ENCODE measurements at places on chromosomes 3 and 15.

GRCh38 chr3:189132231-189132671, 39.5 kb upstream of the TPRG1 start:
- DNase-seq = peak; percentile 84

- DNase-seq = no peak
Measured at GRCh38 chr3:169354774-169355501, 308.6 kb downstream of the MECOM start.

DNA sequence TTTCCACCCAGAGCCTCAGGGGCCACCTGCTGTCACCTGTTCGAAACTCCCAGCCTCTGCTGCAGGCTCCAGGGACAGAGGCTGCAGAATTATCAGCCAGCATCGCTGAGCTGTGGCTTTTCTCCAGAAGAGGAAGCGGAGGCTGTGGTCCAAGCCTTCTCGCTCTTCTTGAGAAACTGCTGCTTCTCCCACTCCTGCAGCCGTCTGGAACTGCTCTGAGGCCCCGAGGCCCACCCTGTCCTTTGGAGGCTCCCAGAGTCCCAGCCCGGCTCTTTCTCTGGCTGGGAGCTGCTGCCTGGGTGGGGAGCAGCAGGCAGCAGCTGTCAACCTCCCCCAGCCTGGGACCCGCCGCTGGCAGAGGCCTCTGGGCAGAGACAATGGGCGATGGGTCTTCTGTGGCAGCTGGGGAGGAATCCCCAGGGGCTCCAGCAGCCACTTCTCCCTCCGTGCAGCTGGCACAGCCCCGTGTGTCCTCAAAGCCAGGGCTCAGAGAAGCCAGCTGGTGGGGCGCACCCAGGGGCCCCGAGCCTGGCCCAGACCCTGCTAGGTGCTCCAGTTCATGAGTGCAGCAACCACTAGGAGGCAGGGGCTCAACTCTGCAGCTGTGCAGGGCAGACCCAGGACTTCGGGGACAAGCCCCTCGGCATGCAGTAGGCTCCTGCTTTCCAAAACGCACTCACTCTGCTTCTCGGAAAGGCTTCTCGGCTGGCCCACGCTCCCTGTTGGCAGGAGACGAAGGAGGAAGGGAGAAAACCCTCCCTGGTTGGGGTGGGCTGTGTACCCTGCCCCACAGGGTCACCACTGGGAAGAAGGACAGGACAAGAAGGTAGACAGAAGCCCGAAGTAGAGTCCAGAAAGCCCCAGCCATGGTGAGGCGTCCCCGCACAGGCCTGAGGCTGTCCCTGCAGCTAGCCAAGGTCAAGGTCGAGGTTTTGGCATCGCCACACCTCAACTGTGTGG, 49.9 kb upstream of the FURIN start:
- no peak for DNase-seq

GRCh38 chr15:101501703-101502373, 12.3 kb upstream of the PCSK6 start:
- DNase-seq = peak; percentile 36

DNA sequence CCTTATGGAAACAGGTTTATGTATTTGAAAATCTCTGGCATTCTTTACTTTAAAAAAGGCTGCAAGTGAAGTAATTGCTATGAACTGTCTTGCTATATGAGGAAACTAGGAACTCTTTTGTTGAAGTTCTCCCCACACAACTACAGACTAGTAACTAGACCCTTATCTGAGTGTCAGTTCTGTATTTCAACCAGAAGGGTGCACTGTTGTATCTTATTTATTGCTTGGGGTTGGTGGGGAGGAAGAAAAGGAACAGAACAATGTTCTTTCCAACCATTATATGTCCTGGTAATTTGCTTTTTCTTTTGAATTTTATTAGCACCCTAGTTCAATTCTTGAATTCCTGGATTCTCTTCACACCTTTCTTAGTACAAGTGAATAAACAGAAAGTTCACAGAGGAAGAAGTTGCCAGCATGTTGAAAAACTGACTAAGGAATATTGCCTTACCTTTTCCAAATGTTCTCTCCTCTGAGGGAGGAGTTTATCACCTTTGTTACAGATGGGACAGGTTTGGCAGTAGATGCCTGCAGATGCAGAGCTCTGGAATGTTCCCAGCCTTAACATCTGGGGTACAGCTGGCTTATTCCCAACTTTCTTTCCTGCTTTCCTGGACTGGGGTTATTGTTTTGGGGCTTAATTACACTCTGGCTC, 162.4 kb upstream of the CFAP20DC start:
- peak; percentile 61 for DNase-seq

DNA sequence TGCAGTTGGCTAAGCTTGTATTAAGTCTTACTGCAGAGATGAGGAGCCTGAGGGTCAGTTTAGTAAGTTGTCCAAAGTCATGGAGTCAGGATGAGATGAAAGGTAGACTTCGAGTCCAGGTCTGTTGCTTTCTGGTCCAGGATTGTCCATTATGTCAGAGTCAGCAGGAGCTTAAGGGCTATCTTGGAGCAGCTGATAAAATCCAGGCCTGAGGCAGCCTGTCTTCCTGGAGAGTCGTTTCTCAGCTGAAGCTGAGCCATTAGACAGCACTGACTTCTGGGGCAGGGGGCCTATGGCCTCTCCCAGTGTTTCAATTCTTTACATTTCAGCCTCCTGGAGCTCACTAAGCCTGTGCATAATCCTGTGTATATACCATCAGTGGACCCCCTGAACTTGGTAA, 219.5 kb upstream of the GAP43 start:
- DNase-seq = no peak

GRCh38 chr3:150899141-150899540, 6.1 kb downstream of the MINDY4B start:
- DNase-seq = no peak

DNA sequence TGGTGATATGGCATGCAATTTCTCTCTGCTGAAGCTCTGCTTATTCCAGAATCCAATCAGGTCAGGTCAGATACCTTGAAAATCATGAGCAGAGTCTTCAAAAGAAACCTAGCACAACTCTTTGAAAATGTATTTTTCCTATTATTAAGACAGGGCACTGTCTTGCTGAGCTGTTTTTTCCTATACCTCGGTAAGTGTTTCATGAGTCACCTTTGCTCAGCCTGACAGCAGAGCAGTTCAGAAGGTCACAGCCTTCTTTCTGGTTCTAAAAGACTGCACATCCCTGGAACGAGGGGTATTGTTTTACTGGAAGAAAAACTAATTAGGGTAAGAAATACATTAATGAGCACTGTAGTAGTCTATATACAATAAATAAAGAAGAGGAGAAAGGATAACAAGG, 422.0 kb downstream of the SOX2 start:
- DNase-seq = no peak

- DNase-seq = no peak
Measured at GRCh38 chr3:76470285-76470684, 569.6 kb upstream of the ROBO2 start.

DNA sequence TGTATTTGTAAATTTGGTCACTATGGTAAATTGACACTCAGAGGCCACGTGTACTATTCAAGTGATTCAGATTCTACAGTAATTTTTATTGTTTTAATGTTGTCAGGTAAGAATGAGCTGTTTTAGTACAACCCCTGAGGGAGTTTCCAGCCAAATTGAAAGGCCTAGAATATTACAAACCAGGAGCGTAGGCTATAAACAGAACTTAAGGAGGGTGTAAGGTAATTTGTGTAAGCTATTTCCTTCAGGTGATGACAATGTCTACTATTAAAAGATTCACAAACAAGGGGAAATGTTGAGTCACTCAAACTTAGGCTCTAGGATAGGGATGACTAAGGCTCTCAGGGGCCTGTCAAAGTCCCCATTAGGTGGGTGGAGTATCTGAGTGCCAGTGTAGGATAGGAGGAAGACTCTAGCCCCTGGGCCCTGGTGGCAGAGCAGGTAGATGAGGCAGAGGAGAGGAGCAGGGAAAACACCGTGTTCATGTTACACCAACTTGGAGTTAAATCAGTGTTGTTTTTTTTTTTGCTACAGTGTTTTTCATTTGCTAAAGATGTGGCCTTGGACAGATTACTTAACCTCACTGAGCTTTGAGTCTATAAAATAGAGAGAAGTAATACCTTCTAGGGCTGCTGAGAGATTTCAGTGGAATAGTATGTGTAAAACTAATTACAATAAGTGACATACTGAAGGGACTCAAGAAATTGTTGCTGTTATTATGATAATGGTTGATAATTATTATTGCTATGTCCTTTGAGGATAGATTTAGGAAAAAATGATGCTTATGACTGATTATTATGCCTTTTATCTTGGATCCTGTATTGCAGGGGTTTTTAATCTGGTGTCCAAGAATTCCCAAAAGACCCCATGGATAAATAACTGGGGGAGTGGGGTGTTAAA, 10.3 kb downstream of the TM4SF1 start:
- DNase-seq = peak; percentile 62

- DNase-seq = peak; percentile 69
Measured at GRCh38 chr3:46695177-46695961, 1.9 kb upstream of the ALS2CL start.

GRCh38 chr15:64058279-64058678, 12.0 kb upstream of the DAPK2 start:
- no peak for DNase-seq

DNA sequence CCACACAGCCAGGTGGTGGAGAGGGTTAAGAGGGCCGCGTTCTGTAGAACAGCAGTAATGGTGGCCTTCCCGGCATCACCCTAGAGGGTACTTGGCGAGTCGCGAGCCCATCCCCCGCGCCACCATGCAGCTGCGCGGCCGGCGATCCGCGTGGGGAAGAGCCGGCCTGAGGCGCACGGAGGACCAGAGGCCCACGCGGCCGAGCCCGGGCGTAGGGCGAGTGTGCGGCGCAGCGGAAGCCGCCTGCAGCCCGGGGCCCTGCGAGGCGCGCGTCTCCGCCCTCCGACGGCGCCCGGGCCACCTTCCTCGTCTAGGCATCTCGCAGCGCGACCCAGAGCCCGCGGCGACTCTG, 423 bp downstream of the TKT start:
- DNase-seq = peak; percentile 21

DNA sequence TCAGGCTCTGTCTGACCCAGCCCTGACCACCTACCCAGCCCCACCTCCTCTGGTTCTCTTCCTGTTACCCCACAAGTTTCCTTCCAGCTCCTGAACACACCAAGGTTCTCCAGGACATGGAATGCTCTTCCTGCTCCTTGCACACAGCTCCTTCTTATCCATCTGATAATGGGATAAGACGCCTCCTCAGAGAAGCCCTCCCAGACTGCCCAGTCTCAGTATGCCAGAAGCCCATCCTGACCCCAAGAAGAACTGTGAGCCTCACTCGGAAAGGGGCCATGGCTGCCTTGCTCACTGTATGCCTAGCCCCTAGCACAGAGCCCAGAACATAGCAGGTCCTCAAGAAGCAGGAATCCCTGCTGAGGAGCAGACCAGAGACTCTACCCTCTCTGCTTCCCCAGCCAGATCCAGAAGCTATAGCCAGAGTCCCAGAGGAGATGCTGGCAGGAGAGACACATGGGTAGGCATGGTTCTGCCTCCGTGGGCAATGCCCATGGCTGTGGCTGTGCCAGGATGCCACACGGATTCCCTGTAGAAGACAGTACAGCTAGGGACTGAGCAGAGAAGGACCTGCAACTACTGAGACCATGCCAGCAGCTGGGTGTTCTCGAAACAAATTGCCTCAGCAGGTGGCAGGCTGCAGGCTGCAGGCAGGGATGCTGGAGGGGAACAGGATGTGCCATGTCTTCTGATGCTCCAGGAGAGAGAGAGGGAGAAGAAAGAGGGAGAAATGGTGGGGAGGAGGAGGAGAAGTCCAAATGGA, 74.0 kb upstream of the LINGO1 start:
- DNase-seq = no peak
